GM20000 (cell line): ENCODE measurements at places on chromosomes 5 and 9.

DNA sequence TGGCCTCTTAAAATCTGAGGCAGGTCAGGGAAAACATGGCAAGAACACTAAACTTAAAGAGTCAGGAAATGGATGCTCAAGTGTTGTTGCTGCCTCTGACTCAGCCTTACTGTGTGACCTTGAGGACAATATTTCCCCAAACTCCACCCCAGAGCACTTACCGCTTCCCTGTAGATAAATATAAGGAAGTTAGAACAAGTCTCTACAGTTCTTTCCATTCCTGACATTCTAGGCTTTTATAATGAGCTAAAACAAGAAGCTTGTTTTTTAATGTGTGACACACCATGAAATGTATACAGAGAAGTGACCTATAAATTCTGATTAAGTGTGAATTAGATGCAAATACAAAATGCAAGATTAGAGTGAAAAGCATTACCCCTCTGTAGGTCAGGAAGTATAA, 129.3 kb downstream of the GRIA1 start:
- no peak for DNase-seq

- DNase-seq, result peak; percentile 47
Observed at GRCh38 chr9:4530375-4530774, 40.1 kb downstream of the SLC1A1 start.

DNA sequence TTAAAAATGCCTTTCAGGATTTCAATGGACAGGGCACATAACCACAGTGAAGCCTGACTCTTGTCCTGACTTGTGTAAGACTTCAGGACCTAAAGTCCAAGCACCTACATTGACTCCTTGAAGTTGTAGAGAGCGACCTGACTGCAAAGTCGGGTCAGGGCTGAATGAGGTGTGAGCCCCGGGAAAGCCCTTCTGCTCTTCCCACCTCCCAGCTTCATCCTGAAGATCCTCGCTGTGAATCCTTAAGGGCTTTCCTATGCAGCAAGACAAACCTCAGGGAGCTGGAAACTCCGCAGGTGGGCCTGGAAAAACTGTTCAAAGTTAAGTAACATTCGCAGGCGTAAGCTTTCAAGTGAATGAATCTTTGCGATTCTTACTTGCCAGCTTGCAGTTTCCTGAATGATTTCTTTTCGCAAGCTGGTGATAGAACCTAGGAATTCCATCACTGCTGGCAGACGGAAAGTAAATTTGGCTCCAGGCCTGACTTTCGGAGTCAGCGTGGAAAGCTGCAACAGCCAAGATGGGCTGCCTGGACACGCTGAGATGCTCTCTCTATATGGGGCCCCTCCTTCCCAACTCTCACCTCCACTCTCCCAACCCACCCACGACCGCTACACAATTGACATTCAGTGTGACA, 10.9 kb downstream of the SEMA5A start:
- DNase-seq, result no peak

- peak; percentile 63 for DNase-seq
Observed at GRCh38 chr9:78035383-78035993, 3.9 kb upstream of the GNAQ start.

DNA sequence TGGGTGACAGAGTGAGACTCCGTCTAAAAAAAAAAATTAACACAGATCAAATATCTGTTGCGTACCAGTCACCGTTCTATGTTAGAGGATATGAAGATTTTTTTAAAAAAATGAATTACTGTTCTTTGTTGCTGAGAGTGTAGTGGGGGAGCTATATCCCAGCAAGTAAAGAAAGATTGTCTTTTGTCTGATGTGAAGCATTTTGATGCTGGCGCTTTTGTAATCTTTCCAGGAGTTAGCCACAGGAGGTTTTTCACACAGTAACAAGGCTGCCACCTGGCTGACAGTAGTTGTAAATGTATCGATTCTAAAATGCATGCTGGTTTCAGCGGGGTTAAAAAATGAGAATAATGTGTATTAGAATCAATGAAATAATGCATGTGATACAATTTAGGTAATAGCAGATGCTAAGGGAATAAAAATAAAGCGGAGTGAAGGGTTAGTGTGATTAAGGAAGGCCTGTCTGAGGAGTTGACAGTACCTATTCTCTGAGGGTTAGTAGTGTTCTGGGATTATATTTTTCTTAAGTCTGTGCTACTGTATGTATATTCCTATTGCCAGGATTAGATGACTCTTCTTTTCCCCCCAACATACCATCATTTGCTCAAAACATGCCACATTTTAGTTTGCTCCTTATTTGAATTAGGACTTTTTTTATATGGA, 3.4 kb downstream of the LMNB1 start:
- DNase-seq, result peak; percentile 61

DNA sequence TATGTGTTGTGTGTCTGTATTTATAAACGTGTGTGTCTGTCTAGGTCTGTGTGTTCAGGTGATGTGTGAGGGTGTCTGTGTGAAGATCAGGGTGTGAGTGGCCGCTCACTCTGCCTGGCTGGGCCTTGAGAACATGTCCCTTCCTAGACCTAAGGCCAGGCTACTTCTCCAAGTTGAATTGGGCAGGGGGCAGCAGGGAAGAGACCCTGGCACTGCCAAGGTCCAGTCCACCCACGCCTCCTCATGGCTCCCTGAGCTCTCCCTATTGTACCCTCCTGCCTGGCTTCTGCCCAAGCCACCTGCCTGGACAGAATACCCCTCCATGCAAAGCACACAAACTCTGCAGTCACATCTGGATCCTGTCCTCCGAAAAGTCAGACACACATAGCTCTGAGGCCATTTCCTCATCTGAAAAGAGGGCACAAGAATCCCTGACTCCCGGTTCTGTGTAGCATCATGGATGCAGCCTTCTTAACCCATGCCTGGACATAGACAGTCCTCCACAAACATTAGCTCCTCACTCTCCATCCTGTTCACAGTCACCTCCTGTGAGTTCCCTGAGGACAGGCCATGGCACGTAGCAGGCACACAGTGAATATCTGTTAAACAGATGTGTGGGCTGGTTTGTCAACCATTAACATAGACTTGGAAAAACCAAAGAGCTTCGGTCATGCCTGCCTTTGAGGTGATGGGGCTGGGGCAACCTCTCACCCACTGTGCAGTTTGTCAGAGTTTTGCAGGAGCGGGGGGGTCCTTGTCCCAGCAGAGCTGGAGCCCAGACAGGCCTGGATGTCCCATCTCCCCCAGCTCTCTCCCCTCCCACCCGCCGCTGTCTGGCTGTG, 167.8 kb upstream of the MVB12B start:
- DNase-seq, result peak; percentile 2

- no peak for DNase-seq
Observed at GRCh38 chr9:2338777-2339365, 282.7 kb upstream of the VLDLR start.

DNA sequence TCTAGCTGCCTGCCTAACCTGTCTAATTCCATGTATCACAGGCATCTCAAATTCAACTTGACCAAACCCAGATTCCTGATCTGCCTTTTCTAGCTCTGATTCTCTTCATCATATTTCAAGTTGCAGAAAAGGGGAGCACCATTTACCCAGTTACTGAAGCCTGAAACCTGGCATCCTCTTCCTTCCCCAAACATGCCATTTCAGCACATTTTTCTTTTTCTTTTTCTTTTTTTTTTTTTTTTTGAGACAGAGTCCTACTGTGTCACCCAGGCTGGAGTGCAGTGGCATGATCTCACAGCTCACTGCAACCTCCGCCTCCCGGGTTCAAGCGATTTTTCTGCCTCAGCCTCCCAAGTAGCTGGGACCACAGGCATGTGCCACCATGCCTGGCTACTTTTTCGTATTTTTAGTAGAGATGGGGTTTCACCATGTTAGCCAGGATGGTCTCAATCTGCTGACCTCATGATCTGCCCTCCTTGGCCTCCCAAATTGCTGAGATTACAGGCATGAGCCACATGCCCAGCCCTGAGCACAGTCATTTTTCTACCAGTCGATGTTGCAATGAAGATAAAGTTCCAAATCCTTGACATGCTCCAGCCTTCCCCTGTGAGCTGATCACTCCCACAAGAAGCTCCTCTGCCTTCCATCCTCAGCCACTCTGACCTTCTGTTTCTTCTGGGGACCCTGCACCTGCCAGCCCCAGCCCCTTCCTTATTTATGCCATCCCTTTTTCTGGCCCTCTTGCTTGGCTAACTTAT, 32.2 kb downstream of the ACER2 start:
- no peak for DNase-seq

DNA sequence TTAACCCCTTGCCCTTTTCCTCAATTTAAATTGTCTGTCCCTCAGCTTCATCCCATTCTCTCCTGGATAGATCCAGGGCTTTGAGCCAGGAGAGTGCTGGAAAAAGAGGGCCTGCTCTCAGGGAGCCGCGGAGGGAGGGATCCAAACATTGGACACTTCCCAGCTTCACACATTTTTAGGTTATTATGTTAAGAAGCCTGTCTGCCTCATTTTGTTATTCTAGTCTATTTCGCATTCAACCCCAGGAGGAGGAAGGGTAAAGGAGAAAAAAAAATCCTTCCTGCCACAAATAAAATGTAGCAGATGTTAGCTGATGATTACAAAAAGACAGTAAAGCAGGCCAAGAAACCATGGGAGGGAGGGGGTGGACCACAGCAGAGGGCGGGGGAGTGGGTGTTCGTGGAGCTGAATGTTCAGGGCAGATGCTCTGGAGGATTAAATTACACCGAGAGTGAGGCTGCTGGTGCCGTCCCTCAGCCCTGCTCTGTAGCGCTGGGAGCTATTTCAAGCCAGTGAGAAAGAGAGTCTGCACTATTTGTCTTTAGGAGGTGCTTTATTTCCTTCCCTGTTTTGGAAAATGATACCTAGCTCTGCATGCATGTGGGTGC, 60.6 kb upstream of the ZFR start:
- no peak for DNase-seq

DNA sequence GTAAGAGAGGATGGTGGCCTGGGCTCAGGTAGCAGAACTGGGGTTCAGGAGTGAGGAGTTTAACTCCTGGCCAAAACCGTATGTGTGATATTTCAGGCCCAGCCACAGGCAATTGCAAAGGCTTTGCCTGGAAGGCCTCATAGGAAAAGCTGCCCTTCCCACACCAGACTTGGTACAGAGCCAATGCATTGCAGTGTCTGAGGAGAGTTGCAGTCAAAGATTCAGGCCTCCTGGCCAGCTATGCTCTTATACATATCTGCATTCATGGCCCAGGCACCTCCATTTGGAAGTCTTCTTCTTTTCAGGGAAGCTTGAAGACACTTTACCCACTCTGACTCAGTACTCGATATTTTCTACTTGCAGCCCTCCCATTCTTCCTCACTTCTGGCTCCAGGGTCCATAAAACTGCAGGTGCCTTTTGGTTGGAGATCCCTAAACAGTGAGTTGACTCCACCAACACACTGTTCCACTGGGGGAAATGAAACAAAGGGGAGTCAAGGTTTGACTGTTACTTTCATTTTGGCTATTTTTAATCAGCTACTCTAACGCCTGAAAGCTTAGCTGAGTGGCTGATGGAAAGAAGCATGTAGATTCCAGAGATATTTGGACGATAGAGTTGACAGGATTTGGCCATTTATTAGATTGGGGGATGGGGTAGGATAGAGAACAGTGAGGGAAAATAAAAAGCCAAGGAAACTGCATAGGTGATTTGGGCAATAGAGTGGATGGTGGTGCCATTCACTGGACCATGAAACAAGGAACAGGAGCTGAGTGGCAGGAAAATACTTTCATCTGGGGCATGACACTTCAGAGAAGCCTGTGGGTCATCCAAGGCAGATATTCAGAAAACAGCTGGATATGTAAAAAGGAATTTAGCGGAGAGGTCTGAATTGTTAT, 30.6 kb upstream of the IL33 start:
- DNase-seq, result peak; percentile 66

GRCh38 chr5:151151793-151152192, 5.8 kb downstream of the ANXA6 start:
- DNase-seq, result peak; percentile 61

DNA sequence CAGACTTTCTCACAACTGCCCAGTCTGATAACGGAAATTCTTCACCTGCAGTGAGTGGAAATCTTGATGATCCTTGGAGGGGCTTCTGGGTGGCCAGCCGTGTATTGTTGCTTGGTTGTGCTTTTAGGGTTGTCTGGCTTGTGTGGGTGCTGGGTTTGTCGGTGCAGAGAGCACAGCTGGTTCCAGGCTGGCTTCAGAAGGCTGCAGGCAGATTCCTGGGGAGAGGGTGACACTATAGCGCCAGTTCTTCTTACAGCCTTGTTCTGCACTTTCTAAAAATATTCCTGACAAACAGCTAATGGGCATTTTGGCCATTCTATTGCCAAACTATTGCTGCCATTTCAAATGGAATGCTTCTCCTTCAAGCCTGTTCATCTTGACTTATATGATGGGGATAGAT, 99.3 kb downstream of the PDZD2 start:
- no peak for DNase-seq

GRCh38 chr5:179772351-179772750, 21.4 kb upstream of the LTC4S start:
- DNase-seq, result no peak

DNA sequence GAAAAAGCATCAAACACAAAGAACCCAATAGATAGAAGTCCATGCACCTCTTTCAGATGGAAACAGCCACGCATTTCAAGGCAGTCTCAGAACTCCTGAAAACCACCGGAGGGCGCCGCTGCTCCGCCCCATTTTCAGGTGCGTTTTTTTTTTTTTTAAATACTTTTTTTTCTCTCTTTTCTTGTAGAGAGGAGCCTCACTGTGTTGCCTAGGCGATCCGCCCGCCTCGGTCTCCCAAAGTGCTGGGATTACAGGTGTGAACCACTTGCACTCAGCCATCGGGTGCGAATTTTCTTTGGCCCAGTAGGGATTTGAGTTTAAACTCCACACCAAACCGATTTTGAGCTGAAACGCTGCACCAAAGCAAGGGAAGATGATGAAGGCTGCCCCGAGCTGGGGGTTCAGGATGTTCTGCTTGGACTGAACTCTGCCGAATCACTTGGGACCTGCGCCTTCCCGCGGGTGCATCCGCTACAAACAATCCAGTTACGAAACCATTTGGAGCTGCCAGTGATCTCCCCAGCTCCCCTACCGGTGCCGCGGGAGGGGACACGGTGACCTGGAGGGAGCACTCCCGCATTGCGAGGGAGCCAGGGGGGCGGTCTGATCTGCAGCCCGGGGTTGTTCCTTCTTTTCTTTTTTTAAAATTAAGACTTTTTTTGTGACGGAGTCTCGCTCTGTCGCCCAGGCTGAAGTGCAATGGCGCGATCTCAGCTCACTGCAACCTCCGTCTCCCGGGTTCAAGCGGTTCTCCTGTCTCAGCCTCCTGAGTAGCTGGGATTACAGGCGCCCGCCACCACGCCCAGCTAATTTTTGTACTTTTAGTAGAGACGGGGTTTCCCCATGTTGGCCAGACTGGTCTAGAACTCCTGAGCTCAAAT, 1.4 kb downstream of the PTGR1 start:
- DNase-seq, result peak; percentile 73

GRCh38 chr5:130692770-130693169, 472.3 kb downstream of the HINT1 start:
- no peak for DNase-seq

DNA sequence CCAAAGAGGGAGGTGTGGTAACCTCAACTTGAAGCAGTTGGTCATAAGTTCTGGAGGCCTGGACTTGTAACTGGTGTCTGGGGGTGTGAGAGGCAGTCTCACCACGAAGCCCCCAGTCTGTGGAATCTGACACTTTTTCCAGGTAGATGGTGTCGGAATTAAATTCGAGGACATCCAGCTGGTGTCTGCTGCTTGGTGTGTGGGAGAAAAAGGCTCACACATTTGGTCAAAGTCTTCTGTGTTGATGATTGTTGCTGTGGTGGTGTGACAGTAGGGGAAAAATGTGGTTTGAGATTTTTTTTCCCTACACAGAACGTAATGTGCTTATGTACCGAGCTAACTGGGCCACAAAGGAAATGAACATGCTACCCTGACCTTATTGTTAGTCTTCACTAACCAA, 251.9 kb downstream of the MAT2B start:
- DNase-seq, result no peak
